ENCODE measurements at places on chromosomes 1 and 21.

- DNase-seq, result peak; percentile 79
Observed at GRCh38 chr1:94305704-94306103, 68.3 kb upstream of the ARHGAP29 start.

GRCh38 chr1:212529211-212529741, 79.3 kb upstream of the ATF3 start:
- DNase-seq, result peak; percentile 62

- DNase-seq, result no peak
Observed at GRCh38 chr1:157626099-157626498, 28.2 kb upstream of the FCRL4 start.

GRCh38 chr1:45444609-45445131, 46.3 kb downstream of the TESK2 start:
- no peak for DNase-seq

DNA sequence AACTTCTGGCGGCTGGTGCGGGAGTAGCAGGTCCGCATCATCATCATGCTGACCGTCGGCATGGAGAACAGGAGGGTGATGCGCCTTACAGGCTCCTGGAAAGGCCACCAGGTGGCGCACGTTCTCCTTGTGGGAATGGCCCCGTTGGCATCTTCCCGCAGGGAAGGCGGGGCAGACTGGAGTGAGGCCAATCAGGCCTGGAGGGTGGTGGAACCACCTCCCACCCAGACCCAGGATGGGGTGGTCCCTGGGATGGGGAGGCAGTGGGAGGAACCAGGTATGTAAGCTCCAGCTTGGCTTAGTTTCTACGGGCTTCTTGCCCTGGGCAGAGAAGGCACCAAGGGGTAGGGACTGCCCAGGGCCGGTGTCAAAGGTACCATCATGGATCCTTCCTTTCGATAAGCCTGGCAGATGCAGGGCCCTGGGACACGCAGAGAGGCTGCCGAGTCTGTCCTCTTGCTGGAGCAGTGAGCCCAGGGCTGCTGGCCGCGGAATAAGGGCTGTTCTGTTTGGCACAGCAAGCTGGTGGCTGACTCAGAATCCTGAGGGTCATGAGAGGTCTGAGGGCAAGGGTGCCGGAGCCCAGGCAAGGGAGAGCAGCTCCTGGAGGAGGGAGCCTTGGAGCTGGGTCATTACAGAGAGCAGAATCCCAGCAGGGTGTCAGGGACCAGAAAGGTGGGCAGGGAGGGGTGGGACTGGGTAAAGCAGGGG, 8.7 kb upstream of the LGR6 start:
- DNase-seq, result peak; percentile 76

- DNase-seq, result no peak
Observed at GRCh38 chr1:200922406-200922805, 27.7 kb downstream of the INAVA start.

Data from AG10803 (cell line).